NCI-H460 (cell line): ENCODE measurements at places on chromosomes 5 and 9.

- no peak for DNase-seq
These were observed 3.1 kb downstream of the RHOBTB3 start for GRCh38 chr5:95734187-95734586.

- DNase-seq, result no peak
These were observed 297.7 kb upstream of the WWC1 start for GRCh38 chr5:167993771-167994170.

- no peak for DNase-seq
These were observed 22.3 kb upstream of the NPM1 start for GRCh38 chr5:171365351-171365750.

DNA sequence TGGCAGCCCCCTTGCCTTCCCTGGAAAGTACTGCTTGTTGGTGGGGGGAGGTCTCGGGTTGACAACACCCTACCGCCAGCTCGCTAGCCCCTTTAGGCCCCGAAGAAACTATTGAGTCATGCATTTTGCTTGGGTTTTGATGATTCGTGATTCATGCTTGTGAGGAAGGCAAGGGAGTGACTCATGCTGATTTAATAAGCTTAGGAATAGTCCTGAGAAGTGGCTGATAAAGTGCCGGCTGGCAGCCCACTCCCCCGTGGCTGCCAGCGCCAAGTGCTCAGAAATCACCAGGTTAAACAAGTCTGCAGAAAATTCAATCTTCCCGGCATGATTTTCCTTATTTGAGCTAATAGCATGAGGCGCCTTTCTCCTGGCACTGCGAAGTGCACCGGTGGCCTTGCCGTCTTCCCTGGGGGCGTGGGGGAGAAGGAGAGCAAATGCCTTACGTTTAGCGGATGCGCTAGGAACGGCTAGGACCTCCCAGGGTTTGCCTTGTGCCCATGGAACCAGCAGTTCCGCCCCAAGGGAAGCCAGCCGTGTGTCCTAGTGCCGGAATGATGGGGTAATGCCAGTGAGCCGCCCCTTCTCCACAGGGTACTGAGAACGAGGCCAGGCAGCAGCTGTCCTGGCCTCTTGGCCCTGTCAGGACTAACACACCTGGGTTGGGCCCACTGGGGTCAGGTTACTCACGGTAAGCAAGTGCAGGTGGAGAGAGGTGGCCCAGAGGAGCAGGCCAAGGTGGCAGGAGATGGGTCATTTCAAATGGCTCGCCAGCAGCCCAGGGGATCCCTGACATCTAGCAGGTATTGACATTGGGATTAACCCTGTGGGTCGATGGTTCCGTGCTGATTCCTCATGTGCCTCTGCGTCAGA, 151.9 kb downstream of the MACROH2A1 start:
- DNase-seq, result peak; percentile 82

DNA sequence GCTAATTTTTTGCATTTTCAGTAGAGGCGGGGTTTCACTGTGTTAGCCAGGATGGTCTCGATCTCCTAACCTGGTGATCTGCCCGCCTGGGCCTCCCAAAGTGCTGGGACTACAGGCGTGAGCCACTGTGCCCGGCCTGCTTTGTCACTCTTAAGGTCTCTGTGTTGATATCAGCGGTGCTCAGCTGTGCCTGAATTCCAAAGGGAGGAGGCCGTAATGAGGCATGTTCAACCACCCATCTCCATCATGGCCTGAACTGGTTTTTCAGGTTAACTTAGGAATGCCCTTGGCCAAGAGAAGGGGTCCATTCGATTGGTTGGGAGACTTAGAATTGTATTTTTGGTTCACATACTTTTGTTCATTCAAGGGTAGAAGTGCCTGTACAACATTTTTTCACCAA, 22.0 kb downstream of the HSD17B3 start:
- DNase-seq, result no peak

DNA sequence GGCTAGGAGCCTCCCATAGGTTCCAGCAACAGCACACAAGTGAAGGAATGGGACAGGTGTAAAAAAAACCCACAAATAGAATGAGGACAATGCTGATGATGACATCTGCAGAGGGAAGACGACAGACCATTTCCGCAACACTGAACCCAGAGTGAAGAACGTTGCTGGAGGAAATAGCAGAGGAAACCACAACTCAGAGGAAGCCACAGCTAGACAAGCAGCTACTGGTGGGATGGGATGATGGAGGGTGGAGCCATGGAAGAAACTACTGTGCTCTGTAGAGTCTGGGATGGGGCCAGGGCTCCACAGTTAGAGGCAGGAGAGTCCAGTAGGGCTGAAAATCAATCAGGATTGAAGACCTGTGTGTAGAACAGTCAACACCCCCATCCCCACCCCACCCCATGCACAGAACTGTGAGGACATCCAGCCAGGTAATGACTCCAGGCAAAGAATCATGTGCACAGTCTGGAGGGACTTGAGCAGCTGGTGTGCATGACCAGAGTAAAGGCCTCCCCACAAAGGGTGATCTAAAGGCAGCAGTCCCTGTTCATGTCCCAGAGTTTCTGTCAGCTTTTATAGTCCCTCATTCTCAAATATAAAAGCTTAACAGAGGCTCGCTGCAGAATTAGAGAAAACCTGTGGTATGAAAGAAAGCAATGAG, 65.2 kb upstream of the SPIN1 start:
- DNase-seq, result no peak

DNA sequence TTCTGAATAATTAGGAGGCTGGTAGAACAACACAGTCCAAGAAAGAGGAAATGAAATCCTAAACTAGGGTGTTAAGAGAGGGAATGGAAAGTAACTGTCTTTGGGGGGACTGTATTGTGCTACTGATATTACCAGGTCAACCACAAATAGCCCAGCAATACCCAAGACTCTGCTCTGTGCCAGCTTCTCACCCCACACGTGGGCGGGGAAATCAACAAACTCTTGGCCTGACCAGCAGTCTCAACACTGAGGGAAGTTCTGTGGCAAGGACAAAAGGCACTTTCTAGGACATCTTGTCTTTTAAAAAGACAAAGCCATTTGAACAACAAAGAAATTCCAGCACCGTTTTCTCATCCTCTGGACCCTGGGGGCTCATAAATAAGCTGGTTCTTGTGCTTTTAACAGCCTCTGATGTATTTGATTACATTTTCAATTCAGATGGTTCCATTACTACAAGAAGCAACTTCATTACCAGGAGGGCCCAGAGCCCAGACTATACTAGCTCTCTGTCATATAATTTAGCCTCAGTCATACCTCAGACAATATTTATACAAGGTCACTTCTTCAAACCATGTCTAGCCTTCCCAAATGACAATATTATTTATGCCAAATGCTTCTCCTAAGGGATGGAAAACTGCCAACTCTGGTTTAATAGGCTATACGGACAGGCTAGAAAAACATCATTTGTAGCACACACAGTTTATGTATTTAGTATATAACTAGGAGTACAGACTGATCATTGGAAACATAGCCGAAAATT, 297.8 kb downstream of the CWC27 start:
- DNase-seq, result no peak

GRCh38 chr9:68476847-68477246, 63.8 kb downstream of the TMEM252 start:
- DNase-seq, result no peak

DNA sequence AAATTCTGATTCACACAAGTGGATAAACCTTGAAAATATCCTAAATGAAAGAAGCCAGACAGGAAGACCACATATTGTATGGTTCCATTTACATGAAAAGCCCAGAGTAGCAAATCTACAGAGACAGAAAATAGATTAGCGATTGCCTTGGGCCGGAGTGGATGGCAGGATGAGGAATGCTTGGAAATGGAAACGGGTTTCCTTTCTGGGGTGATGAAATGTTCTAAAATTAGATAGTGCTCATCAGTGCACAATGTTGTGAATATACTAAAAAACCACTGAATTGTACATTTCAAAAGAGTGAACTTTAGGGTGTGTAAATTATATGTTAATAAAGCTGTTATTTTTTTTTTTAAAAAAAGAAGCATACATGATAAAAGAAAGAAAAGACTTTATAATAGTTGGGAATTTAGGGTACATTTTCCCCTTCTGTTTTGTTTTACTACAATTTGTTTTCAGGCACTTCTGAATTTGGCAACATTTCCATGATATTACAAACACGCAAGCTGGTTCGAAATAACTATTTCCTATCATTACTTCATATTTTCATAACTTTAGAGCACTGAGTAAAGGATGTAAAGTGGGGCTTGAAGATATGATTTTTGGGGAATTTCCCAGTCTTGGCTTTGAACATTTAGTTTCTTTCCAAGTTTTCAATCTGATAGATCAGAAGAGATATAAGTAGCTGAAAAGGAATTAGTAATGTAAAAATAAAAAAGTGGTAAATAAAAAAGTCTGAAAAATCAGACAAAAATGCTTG, 23.9 kb downstream of the SLC35A4 start:
- no peak for DNase-seq

GRCh38 chr9:133950629-133951111, 41.5 kb downstream of the VAV2 start:
- no peak for DNase-seq

DNA sequence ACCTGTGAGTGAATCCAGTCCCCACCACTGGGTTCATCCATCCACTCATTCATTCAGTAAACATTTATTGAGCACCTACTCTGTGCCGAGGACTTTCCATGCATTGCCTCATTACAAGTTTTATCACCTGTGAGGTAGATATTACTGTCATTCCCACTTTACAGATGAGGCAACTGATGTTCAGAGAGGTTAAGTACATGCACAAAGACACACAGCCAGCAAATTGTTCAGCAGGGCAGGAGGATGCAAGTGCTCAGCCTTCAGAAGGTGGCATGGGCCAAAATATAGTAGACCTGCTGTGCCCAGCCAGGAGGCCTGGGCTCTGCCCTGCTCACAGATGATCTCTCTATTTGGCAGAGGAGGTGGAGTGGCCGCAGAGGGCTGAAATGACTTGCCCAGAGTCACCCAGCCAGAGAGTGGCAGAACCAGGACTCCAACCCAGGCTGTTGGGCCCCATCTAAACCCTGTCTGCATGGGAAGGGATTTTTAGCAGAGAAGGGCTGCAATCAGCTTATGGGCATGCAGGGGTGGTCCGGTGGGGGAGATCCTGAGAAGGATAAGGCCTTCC, 7.6 kb upstream of the NEURL1B start:
- no peak for DNase-seq

- no peak for DNase-seq
These were observed 163.5 kb downstream of the CD180 start for GRCh38 chr5:67032921-67033664.

GRCh38 chr9:127078336-127078735, 44.1 kb downstream of the ANGPTL2 start:
- no peak for DNase-seq

DNA sequence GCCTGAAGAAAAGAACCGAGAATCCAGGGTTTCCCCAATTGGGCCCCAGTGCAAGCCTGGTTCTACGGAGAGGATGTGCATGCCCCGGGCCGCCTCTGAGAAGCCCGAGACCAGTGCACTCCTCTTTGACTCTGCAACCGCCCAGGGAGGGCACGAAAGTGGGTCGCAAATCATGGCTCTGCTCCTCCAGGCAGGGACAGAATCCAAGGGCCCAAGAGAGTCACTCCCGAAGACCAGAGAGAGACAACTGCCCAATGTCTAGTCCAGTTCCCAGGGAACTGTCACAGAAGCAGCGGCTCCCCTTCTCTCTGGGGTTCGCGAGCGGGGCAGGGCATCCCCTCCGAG, 107.8 kb downstream of the PSD2 start:
- DNase-seq, result no peak

DNA sequence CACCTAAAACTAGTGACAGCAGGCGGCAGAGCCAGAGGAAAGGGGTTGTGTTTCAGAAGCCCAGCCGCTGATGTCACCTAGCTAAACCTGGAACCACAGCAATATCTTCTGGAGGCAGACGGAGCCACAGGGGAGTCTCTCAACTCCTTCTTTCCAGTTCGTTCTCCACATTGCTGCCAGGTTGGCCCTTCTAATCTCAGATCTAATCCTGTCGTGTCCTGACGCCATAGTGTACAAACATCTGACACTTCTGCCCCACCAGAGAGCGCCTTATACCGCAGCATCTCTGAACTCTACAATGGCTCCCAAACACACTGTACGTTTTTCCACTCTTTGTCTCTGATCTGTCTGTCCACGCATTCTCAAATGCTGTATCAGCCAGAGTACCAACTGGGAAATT, 240.0 kb downstream of the SMARCA2 start:
- no peak for DNase-seq

DNA sequence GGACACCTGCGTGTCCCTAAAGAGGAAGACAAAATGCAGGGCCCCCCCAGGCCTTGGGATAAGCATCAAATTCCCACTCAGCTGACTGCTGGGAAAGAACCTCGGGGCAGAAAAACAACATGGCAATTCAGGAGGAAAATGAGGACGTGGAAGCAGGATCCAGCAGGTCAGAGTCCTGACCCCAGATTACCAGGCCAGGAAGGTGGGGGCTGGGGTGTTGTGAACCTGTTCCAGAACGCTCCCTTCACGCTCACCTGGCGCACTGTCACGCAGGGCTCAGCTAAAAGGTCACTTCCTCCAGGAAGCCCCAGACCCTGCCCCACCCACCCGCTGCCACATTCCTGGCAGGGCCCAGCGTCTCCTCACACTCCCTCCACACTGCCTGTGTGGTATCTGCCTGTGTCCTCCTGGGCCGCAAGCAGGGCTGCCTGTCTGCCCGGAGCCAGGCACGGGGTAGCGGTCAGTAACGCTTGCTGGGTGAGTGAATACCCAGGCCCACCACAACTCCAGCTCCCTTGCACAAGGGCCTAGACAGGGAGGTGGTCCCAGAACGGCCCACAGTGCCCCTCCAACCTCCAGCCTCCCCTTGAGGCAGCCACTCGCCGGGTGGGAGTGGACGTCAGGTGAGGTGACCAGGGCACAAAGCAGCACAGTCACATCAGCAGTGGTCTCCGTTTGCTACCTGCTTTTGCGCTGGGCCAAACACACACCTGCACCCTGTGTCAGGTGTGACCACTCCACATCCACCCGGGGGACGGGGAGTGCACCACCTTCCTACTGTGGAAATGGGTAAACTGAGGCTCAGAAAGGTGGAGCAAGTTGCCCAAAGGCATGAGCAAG, 18.1 kb downstream of the VAV2 start:
- DNase-seq, result no peak
